ENCODE measurements at places on chromosomes 5 and 9. TPM values are rescaled to one million over a fixed set of nuclear protein-coding genes. Genes with fewer than 3 reads are reported as not detected.
A peak's percentile ranks its signal among the peaks of the same experiment; 100 is the strongest.

GRCh38 chr9:38079461-38080031 lies 10.5 kb upstream of the SHB start:
- DNase-seq = peak; percentile 63

- no peak for DNase-seq
Observed at GRCh38 chr9:120393386-120394057, 186.4 kb downstream of the CDK5RAP2 start.

DNA sequence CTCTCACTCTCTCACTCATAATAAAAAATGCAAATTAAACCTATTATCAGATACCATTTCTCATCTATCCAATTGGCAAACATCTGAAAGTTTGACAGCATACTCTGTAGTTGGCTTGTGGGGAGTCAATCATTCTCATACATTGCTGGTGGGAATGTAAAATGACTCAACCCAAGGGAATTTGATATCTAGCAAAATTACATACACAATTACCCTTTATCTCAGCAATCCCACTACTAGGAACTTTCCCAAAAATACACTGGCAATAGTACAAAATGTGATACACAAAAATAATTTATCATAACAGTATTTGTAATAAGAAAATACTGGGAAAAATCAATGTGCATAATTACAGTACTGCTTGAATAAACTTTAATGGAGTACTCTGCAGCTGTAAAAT lies 731.3 kb downstream of the DTWD2 start:
- no peak for DNase-seq

DNA sequence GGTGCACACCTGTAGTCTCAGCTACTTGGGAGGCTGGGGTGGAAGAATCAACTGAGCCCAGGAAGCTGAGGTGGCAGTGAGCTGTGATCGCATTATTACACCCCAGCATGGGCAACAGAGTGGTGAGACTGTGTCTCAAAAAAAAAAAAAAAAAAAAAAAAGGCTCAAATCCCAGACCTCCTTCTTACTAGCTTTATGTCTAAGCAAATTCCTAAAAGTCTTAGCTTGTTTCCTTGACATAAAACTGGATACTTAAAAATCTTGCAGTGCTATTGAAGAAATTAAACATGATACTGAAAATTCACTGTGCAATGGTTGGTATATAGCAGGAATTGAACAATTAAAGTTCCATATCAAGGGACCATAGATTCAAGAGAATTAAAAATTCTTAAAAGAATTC lies 45.0 kb downstream of the PCDHGC5 start:
- no peak for DNase-seq

DNA sequence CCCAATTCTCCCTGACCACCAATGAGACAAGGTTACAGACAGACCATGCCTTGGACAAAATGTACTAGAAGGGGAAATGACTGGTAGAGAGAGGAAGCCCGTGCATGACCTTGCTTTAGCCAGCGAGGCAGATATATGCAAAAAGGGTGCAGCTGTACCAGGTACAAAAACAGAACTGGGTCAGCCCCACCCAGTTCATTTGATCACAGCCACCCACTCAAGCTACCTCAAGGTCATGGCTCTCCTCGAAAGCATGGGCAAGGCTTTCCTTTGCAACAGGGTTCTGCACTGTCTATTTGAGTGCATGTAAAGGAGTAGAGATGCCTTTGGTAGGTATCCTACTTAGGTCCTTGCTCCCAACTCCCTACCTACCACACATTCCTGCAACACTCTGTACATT lies 33.3 kb downstream of the TLE1 start:
- DNase-seq = no peak

- DNase-seq = no peak
Observed at GRCh38 chr5:179974946-179975712, 67.4 kb upstream of the TBC1D9B start.

DNA sequence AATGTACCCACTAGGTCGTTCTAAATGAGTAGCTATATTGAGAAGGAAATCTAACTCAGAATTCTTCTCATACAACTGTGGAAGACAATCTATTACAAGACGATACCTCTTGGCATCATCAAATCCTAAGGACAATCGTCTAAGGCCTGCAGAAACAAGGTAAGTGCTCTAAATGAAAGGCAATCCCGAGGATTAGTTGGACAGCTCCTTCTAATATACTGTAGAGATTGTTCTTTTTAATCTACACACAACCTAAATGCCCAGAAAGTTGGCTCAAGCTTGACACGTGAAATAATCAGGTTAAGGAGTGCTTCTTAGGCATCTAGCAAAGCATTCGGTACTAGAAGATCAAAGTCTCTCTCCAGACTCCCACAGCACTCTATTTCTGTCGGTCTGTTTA lies 55.1 kb downstream of the MED27 start:
- no peak for DNase-seq

GRCh38 chr9:35102465-35102768 lies 514 bp downstream of the STOML2 start:
- DNase-seq = no peak

DNA sequence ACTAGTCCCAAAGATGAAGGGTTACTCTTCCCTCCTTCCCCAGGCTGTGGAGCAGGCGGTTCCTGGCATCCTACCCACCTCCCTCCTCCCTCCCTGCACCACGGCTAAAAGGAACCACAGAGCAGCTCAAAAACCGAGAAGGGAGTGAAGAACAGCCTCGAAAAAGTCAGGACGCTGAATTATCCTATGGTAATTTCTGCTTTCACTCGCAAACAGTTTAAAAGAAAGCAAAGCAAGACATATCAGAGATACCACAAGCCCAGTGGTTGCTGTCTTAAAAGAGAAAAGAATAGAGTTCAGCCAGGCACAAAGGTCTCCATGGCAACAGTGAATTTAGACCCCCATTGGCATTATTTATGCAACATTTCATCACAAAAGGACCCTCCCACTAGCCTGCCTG lies 315.4 kb downstream of the CTNND2 start:
- DNase-seq = no peak

GRCh38 chr5:138716456-138716924 lies 36.7 kb upstream of the CTNNA1 start:
- DNase-seq = no peak

DNA sequence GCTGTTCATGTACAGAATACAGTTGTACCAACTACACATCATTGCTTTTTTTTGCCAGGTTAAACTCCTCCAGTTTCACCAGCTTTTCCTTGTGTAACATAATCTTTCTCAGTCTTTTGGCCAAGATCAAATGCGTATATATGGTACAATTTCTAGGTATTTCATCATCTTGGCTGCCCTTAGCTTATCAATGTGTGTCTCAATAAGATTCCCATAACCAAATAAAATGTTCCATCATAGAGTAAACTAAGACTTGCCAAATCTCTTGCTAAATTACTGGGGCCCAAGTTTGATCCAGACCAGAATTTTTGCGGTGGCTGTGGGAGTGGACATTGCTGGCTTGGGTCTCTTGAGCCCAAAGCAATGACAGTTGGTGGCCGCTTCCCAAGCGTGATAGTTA lies 24.3 kb upstream of the ERBIN start:
- DNase-seq = no peak

DNA sequence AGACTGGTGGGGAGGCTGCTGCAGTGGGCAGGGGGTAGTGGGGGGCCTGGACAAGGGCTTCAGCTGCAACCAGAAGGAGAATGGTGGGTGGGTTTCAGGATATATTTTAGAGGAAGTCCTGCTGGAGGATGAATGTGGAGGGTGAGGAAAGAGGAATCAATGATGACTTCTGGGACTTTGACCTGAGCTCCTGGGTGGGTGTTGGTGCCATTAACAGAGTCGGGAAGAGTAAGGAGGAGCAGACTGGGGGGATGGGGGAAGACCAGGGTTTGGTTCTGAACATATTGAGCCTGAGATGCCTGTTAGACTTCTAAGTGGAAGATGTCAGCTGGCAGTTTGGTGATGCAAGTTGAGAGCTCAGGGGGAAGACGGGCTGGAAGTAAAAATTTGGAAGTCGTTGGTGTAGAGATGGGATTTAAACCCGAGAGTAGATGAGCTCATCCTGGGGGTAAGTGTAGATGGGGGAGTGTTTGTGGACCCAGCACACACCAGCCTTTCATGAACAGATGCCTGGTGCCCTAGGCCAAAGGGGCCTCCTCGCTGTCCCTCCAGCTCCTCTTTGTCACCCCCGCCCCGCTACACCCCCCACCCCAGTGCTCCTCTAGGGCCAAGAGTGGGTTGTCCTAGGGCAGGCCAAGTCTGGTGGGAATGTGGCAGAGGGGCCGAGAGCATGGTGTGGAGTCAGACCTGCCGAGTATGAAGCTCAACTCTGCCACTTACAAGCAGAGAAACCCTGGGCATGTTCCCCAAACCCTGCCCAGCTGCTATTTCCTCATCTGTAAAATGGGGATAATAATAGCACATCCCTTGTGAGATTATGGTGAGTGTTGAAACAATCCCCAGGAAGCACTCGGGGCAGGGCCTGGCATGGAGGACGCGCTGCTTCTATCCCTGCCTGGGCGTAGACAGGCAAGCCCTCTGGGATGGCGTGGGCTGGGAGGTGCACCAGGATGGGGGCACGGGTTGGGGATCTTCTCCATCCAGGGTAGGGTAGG lies 4.0 kb downstream of the DNM1 start:
- DNase-seq = no peak

GRCh38 chr5:159817262-159818029 lies 98.8 kb upstream of the ADRA1B start:
- no peak for DNase-seq

DNA sequence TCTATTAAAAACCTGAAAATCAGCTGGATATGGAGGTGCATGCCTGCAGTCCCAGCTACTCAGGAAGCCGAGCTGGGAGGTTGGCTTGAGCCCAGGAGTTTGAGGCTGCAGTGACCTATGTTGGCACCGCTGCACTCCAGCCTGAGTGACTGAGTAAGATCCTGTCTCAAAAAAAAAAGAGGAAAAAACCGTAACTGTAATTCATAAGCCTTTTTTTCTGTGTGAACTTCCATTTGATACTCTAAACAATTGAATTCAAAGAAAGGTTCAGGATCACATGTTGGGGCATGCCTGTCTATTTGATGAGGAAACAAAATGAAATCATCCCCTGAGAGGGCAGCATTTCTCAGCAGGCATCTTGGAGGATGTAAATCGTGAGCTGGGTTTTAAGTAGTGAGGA lies 38.8 kb downstream of the ITGA2 start:
- peak; percentile 62 for DNase-seq

DNA sequence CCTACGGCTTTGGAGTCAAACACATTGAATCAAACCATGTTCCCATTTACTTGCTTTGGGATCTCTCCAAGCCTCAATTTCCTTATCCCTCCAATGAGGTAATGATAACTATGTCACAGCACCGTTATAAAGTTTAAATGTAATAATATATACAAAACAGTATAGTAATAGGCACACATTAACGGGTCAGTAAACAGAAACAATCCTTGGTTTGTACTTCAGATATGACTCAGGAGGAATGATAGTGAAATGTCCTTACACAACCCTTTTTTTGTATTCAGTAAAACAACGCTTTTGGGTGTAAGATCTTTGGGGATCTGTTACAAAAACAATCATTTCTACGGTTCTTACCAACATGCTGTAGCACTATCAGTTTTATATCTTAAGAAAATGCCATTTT lies 178.5 kb upstream of the GNA14 start:
- no peak for DNase-seq

GRCh38 chr5:26700759-26701384 lies 337.5 kb downstream of the CDH9 start:
- DNase-seq = no peak

DNA sequence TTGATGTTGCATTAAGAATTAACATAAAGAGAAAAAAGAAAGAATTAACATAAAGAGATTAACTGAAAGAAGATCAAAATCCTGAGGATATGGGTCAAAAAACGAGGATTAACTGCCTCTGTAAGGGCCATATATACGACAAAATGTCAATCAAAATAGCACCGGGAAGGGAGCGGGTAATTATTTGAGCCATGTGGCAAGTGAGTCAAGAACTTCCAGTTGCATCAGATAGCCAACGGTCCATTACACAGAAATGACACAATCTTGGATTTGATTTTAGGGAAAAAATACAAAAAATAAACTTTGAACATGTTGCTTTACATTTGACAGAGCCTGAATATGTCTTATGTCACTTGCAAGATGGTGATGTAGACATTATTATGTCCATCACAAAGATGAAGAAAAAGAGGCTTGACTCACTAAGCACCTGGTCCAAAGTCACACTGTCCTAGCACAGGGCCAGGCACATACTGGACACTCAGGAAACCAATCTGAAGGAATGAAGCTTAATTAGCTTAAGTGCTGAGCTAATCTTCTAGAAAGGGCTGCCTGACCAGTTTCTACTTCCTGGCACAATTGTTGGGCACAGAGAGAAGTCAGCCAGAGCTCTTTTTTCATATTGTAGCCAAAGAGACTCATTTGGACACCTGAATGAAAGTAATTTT lies 273.2 kb upstream of the PAPPA start:
- DNase-seq = no peak

DNA sequence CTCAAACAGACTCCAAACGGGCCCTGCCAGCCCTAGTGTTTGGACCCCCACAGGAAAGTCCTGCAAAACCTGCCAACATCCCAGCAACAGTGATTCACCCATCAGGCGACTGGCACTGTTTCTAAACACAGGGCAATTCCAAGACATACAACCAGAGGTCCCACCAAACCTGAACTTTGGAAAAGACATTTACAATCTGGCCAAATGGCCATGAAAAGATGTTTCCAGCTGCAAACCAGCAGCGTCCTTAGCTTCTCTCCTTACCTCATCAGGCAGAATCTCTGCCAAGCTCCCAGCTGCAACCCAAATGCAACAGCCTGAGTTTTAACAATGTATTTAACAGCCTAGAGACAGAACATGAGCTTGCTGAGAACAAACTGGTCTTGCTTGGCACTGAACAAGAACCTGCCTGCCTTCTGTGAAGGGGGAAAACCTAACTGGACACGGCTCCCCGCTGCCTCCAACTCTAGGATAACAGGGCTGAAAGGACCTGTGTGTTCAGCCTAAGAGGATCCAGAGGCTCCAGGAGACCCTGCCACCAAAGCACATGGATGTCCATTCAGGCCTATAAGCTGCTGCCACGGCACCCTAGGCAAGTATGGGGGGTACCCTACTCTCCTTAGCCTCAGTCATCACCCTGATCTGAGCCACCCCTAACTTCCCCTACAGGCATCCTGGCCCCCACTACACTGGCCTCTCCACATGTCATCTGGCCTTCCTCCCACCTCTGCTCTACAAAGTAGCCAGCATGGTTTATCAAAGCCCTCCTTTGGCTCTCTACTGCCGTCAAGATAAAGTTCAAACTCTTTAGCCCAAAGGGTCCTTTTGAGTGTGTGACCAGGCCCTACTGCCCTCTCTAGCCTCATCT lies 5.6 kb downstream of the P4HA2 start:
- DNase-seq = peak; percentile 72

- no peak for DNase-seq
Observed at GRCh38 chr5:5726401-5726800, 303.9 kb downstream of the ICE1 start.

PCDHGB6 gene
- total RNA-seq = 6.2 TPM

MTX3 gene
- 8.2 TPM for total RNA-seq

SNCAIP gene
- total RNA-seq = 1.2 TPM

UNC5A gene
- total RNA-seq = 0.05 TPM

UTP15 gene
- 10.5 TPM for total RNA-seq

GLDC gene
- not detected for total RNA-seq

SEC61B gene
- total RNA-seq = 41.9 TPM

ENG gene
- total RNA-seq = 118 TPM

HSD17B3 gene
- 1.3 TPM for total RNA-seq

SLC22A4 gene
- total RNA-seq = 1.6 TPM
